Motor neuron (in vitro differentiated cells): ENCODE measurements at places on chromosomes 5 and 9. TPM values are rescaled to one million over a fixed set of nuclear protein-coding genes. Genes with fewer than 3 reads are reported as not detected.

NUTM2G gene
- total RNA-seq = 0.63 and 0.77 TPM in 2 replicates

TRUB2 gene
- 20.8 and 22.6 TPM in 2 replicates for total RNA-seq

GRIA1 gene
- total RNA-seq = 43.8 and 45.1 TPM in 2 replicates

FAM221B gene
- 0.11 and 0.44 TPM in 2 replicates for total RNA-seq

ACOT12 gene
- total RNA-seq = 6.5 and 8.8 TPM in 2 replicates

WWC1 gene
- 9.6 and 10.7 TPM in 2 replicates for total RNA-seq

THBS4 gene
- total RNA-seq = 9.1 and 11.3 TPM in 2 replicates

SPINK13 gene
- total RNA-seq = 0.29 TPM in 1 of 2 replicates, not detected in the other

PCDHB11 gene
- total RNA-seq = 0.46 and 0.48 TPM in 2 replicates

NEURL1B gene
- 5.2 and 5.5 TPM in 2 replicates for total RNA-seq

IRX4 gene
- total RNA-seq = not detected in 2 replicates

ZBED3 gene
- total RNA-seq = 11.8 and 12.8 TPM in 2 replicates

PCA3 gene
- total RNA-seq = 2.7 and 3.3 TPM in 2 replicates

COX7C gene
- total RNA-seq = 1,034 and 1,035 TPM in 2 replicates

BTNL9 gene
- 3.3 TPM in 1 of 2 replicates, not detected in the other for total RNA-seq

GBGT1 gene
- 0.87 and 2.7 TPM in 2 replicates for total RNA-seq

IL4 gene
- not detected in 2 replicates for total RNA-seq

CER1 gene
- total RNA-seq = 0.24 and 0.29 TPM in 2 replicates

CCDC171 gene
- 14.4 and 15.1 TPM in 2 replicates for total RNA-seq

FGF1 gene
- 0.25 and 0.54 TPM in 2 replicates for total RNA-seq

PPP2R2B gene
- 97.6 and 102 TPM in 2 replicates for total RNA-seq

CCL27 gene
- 2.0 and 2.4 TPM in 2 replicates for total RNA-seq

ELAVL2 gene
- total RNA-seq = 230 and 278 TPM in 2 replicates

MAPKAP1 gene
- 92.1 and 159 TPM in 2 replicates for total RNA-seq

BRINP1 gene
- total RNA-seq = 43.6 and 51.7 TPM in 2 replicates

SEMA5A gene
- 0.78 and 1.1 TPM in 2 replicates for total RNA-seq

GPX8 gene
- total RNA-seq = 11.0 and 25.6 TPM in 2 replicates

TMC1 gene
- total RNA-seq = 7.6 and 10.9 TPM in 2 replicates

PAIP2 gene
- total RNA-seq = 114 and 127 TPM in 2 replicates

ANKRD31 gene
- 0.54 and 0.81 TPM in 2 replicates for total RNA-seq

TICAM2 gene
- total RNA-seq = 1.2 and 2.5 TPM in 2 replicates

HEMGN gene
- 0.06 TPM in 1 of 2 replicates, not detected in the other for total RNA-seq

GFPT2 gene
- 2.8 and 3.8 TPM in 2 replicates for total RNA-seq

PCDHGA9 gene
- 0.62 and 0.78 TPM in 2 replicates for total RNA-seq

LRRC14B gene
- not detected in 2 replicates for total RNA-seq

ZNF608 gene
- total RNA-seq = 16.1 and 38.3 TPM in 2 replicates

NKD2 gene
- total RNA-seq = 1.9 TPM in 1 of 2 replicates, not detected in the other

OLFML2A gene
- total RNA-seq = 0.10 and 0.23 TPM in 2 replicates

LIFR gene
- 631 and 645 TPM in 2 replicates for total RNA-seq

KIF4B gene
- total RNA-seq = 0.26 and 0.35 TPM in 2 replicates

CACNA1B gene
- total RNA-seq = 12.5 and 12.8 TPM in 2 replicates

FOXD4 gene
- 1.5 and 2.3 TPM in 2 replicates for total RNA-seq

TMOD1 gene
- 2.2 and 4.8 TPM in 2 replicates for total RNA-seq

PCDHB5 gene
- total RNA-seq = 0.42 and 0.45 TPM in 2 replicates

LPAR1 gene
- total RNA-seq = 128 and 138 TPM in 2 replicates

TOR1A gene
- total RNA-seq = 18.7 and 19.8 TPM in 2 replicates
